IMR-90 (cell line): ENCODE measurements at places on chromosomes 4 and X. TPM values are rescaled to one million over a fixed set of nuclear protein-coding genes. Genes with fewer than 3 reads are reported as not detected.
A peak's percentile ranks its signal among the peaks of the same experiment; 100 is the strongest.

Gene GAGE13
- total RNA-seq, result not detected in 2 replicates

DNA sequence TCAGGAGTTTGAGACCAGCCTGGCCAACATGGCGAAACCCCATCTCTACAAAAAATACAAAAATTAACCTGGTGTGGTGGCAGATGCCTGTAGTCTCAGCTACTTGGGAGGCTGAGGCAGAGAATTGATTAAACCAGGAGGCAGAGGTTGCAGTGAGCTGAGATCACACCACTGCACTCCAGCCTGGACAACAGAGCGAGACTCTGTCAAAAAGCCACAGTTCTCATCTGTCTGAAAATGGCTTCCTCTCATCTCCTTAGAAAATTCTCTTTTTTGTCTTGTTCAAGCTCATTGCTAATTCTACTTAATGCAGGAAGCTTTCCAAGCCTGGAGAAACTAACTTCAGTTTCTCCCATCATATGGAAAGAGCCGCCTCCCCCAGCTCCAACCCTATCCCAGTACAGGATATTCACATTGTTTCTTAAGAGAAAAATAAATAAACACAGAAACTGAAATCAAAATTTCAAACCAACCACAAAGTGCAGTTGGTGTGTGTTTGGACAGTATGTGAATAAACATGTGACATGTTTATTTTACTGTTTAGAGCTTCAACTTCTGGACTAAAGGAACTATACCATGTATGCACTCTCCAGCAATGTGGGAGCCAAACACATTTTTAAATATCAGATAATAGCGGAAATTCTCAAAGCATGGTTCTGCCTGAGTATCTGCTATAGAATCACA lies 55.0 kb upstream of the GAB1 start:
- DNase-seq, result peak; percentile 30

GRCh38 chr4:93289241-93289640 lies 539.3 kb upstream of the ATOH1 start:
- no peak for DNase-seq

Gene AWAT2
- total RNA-seq, result under 0.01 TPM in 1 of 2 replicates, not detected in the other

Gene GPRIN3
- total RNA-seq, result under 0.01 TPM in 1 of 2 replicates, not detected in the other

DNA sequence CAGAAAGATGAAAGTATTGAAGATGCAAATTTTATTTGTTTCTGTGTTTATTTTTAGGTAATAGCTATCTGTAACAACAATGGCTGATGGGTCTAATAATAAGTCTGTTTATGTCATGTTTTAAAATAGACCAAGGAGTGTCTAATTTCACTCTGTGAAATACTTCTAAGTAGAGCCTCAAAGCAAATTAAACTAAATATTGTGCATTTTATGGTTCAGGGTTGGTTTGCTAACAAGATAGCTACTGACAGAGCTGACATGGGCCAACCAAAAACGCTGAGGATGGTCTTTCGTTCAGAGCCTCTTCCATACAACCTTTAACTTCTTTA lies 437.6 kb upstream of the CTSO start:
- no peak for DNase-seq

- DNase-seq, result no peak
Observed at GRCh38 chrX:68651110-68651509, 3.6 kb downstream of the STARD8 start.

- peak; percentile 34 for DNase-seq
Observed at GRCh38 chrX:86133761-86134160, 14.5 kb upstream of the DACH2 start.

Gene HMX1
- total RNA-seq, result not detected in 2 replicates

GRCh38 chrX:39293203-39293602 lies 491.9 kb downstream of the MID1IP1 start:
- no peak for DNase-seq

DNA sequence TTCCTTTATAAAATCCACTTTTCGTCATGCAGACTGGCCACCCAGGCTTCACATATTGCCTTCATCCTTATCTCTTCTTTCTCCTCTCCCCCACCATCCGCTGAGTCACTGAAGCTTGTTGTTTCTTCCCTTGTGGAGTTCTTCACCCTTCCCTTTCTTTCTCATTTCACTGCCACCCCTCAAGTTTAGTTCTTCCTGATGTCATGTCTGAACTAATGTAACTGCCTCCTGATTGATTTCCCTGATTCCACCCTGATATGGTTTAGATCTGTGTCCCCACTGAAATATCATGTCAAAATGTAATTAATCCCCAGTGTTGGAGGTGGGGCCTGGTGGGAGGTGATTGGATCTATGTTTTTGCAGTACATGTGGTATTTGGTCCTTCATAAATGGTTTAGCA lies 151.4 kb downstream of the CPEB2 start:
- DNase-seq, result peak; percentile 9
